Activated CD4-positive, alpha-beta T cell treated with anti-CD3 and anti-CD28 coated beads for 36 hours (primary cell): ENCODE measurements at places on chromosomes 2 and 18. TPM values are rescaled to one million over a fixed set of nuclear protein-coding genes. Genes with fewer than 3 reads are reported as not detected.

- peak; percentile 63 for DNase-seq
Observed at GRCh38 chr18:26621161-26622026, 73.0 kb upstream of the KCTD1 start.

DNA sequence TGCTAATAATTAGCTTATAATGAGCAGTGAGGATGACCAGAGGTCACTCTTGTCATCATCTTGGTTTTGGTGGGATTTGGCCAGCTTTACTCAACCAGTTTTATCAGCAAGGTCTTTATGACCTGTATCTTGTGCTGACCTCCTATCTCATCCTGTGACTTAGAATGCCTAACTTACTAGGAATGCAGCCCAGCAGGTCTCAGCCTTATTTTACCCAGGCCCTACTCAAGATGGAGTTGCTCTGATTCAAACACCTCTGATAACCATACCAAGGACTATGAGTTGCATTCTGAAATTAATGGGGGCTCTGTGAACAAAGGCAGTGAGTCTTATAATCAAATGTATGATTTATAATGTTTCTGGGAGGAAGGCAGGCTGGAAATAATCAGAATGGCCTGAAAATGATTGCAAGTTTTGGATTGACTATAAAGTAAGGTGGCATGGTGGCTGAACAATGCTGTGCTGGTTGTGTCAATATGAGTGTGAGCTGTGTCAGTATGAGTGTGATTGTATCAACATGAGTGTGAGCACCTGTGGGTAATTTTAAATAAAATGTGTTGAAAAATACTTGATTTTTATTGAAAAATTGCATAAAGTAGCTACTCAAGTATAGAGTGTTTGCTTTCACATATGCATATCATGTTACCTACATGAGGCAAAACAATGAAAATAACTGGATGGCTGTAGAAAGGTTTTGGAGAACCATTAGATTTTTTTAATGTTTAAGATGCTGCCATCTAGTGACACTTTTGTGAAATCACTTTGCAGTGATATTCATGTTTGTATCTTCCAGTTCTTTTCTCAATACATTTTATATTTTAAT, 103.0 kb downstream of the KYNU start:
- DNase-seq: peak; percentile 7

GRCh38 chr18:59575995-59576394, 121.2 kb downstream of the CCBE1 start:
- DNase-seq: no peak

DNA sequence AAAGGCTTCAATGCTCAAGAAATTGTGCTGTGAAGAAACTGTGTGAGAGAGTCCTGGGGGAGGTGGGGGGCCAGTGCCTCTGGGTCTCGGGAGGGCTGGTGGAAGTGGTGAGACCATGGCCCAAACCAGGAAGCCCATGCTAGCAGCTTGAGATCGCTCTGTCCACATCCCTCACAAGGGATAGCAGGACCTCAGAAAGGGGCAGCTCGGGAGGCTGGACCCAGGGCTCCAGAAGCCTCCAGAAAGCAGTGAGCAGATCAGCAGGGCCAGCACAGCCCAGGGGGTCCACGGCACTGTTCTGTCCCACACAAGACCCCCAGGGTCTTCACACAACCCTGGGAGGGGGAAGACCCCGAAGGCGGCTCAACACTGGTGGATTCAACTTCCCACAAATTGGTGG, 24.1 kb downstream of the ST8SIA5 start:
- DNase-seq: no peak

GRCh38 chr2:62423883-62424458, 82.0 kb downstream of the TMEM17 start:
- DNase-seq: no peak

GRCh38 chr2:222380456-222380855, 43.9 kb upstream of the SGPP2 start:
- DNase-seq: no peak

MC2R gene
- total RNA-seq: not detected

GRCh38 chr2:104812286-104812685, 41.6 kb upstream of the POU3F3 start:
- no peak for DNase-seq

CYTIP gene
- total RNA-seq: 470 TPM

- DNase-seq: peak; percentile 33
Observed at GRCh38 chr2:240705204-240705791, 13.6 kb downstream of the AQP12A start.

DNA sequence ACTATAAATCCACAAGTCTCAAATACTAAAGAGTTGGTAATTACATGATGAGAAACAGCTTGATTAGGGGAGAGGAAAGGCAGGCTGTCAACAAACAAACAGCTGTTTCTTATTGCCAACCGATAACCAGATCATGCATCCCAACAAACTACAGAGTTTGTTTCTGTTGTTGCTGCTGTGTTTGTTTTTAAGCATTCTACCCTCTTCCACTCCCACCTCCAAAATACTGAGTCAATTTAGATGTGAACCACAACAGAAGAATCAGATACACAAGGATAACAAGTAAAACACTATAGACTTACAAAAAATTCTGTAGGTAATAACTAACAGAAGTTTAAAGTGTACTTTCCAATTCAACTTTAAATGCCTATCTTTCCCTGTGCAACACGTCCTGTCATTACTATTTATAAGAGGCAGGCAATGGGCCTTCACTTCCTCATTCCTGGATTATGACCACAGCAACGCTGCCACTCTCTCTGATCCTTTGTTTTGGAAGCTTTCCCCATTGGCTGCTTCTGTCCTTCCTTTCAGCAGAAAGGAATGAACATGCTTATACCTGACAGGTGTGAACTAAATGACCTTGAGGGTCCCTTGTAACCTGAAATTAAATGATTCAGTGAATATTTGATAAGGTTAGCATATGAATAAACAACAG, 152.0 kb downstream of the SRBD1 start:
- DNase-seq: no peak

- no peak for DNase-seq
Observed at GRCh38 chr2:205582366-205582765, 99.9 kb upstream of the NRP2 start.

- peak; percentile 73 for DNase-seq
Observed at GRCh38 chr2:136135921-136136906, 18.3 kb upstream of the CXCR4 start.

GRCh38 chr2:187873132-187873531, 318.9 kb upstream of the TFPI start:
- no peak for DNase-seq

- DNase-seq: no peak
Observed at GRCh38 chr2:178482437-178482836, 2.2 kb downstream of the PLEKHA3 start.

DNA sequence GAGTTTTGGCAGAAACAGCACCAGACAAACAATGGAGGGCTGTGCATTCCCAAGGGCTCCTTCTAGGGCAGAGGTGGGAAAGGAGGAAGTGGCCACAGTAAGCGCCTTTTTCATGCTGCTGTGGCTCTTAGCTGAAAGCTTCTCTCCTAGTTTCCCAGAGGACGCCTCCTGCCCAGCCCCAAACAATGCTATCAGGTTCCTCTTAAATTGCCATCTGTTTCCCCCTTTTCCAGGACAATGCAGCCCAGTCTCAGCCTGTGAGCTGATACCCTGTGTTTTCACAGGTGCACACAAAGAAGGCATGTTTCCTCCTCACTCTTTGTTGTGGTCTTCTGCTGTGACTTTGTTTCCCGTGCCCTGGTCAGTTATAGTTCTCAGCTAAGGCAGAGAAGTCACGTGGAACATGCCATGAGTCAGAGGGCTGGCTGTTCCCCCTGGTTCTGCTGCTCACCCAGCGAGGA, 5.4 kb upstream of the FAM124B start:
- DNase-seq: no peak
